Mucosa of descending colon (tissue), 3 donors: ENCODE measurements at places on chromosomes 16 and 17. TPM values are rescaled to one million over a fixed set of nuclear protein-coding genes. Genes with fewer than 3 reads are reported as not detected.

Gene GDPD3
- total RNA-seq: 75.3 TPM

Gene ALOXE3
- not detected for total RNA-seq

Gene CFAP52
- not detected for total RNA-seq

DNA sequence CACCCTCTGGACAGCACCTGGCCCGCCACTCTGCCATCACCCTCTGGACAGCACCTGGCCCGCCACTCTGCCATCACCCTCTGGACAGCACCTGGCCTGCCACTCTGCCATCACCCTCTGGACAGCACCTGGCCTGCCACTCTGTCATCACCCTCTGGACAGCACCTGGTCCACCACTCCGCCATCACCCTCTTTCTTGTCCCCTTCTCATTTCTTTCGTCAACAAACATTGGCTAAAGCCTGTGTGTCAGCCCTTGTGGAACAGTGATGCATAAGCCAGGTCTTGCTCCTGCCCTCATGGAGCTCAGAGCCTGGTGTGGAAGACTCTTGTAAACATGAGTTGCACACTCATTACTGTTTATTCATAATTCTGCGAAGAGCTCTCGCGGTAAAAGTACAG, 31.2 kb downstream of the CDK5R1 start:
- DNase-seq: no peak

DNA sequence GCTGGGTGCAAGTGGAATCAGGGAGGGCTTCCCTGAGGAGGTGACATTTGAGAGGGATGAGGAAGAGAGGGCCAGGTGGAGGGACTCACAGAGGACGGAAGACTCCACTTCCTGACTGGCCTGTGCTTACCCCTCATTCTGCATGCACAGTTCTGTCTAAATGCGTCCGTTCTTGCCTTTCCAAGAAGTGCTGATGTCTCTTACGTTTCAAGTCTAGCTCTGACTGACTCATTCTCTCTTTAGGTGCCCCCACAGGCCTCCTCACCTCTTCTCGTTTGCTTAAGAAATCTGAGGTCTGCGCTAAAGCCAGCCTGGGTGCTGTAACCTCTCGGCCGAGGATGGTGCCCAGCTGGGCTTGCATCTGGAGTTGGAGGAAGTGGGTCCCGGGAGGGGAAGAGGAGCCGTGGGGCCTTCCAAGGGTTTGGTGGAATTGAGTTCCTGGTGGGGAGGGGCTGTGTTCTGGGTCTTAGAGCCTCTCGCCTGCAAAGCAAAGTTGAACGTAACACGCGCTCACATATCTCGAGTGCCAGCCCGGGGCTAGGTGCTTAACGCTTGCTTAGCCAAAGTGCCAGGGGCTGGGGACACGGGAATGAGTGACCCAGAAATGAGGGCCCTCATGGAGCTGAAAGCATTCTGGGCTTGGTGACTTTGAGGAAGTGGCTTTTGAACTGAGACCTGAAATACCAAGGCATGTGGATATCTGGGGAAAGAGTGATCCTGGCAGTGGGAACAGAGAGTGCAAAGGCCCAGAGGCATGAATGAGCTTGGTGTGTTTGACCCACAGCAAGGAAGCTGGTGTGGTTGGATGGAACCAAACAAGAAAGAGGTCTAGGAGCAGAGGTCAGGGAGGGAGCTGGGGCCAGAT, 4.8 kb downstream of the IL4R start:
- peak; percentile 65 for DNase-seq

DNA sequence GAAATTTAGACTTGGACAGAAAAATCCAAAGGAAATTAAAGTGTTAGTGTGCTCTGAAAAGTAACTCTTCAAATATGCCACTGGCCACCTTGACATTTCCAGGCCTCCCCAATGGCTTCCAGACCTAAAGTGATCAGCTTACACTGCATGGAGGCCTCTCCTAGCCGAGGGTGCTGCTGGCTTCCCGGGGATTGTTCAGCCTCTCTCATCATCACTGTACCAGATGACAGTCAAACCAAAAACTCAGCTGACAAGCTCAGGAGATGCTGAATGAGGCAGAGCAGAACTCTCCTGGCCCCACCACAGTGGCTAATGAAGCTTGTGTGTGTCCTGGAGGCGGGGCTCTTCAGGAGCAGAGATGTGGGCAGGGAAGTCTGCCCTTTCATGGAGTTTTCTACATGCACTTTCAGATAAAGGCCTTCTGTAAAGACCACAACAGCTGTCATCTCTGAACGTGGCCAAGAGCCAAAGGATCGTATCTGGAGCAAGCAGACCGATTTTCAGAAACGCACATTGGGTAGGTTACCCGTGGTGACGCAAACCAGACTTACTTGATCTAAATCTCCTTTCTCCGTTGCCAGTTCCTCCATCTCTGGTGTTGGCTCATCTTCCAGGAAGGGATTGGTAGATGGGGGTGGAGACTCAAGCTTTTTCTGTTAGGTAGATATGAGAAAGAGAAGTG, 113.3 kb downstream of the VPS53 start:
- no peak for DNase-seq

GRCh38 chr16:9682320-9682719, 499.9 kb downstream of the GRIN2A start:
- no peak for DNase-seq

- no peak for DNase-seq
These were observed 83.8 kb downstream of the GNAO1 start for GRCh38 chr16:56275076-56275475.

- no peak for DNase-seq
These were observed 11.9 kb upstream of the AURKB start for GRCh38 chr17:8222380-8222629.

- DNase-seq: no peak
These were observed 907.5 kb downstream of the CDH8 start for GRCh38 chr16:61128545-61129323.

- DNase-seq: no peak
These were observed 974 bp downstream of the GALR2 start for GRCh38 chr17:76075364-76076145.
